Activated CD4-positive, CD25-positive, alpha-beta regulatory T cell (primary cell): ENCODE measurements at places on chromosomes 3 and 15.

DNA sequence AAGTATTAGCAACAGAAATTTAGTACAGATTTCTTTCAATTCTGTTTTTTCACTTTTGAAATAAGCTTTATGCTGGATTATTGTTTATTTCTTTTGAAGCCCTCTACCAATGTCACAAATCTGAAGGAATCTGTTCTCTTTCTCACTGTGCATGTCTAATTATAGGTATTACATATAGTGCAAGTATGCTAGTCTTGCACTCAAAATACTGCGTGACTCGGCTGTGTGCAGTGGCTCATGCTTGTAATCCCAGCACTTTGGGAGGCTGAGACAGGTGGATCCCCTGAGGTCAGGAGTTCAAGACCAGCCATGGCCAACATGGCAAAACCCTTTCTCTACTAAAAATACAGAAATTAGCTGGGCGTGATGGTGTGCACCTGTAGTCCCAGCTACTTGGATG is 95.8 kb upstream of the PLAAT1 start:
- no peak for DNase-seq

DNA sequence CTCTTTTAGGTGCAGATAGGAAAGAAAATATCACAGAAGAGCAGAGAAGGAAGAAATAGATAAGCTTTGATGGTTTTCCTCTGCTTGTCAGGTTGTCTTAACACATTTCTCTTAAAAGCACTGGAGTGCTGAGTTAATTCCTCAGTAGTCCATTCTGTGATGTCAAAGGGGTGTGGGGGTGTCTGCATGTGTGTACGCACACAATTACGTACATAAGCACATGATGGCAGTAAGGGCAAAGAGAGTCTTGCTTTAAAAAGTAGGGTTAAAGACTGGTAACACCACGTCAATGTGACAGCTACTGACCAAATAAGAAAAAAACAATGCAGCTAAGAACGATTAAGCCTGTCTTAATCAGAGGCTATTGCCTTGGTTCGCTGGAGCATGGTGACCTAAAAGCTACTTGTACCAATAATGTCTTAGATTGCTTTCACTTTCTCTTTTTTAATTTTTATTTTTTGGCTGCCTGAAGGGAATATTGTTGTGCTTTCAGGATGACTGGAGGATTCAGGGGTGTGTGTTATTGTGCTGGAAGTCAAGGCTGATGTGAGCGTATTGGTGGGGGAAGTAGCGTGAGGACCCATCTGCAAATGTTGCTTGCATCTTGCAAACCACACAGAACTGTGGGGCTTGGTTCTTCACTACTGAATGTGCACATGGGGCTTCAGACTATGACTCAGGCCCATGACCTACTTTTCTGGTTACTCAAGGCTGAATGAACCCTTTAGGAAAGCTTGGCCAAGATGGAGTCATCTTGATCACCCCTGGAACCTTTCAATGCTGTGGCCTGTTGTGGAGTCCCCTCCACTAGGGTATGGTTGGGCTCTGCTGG is 417.8 kb upstream of the TPM1 start:
- no peak for DNase-seq

DNA sequence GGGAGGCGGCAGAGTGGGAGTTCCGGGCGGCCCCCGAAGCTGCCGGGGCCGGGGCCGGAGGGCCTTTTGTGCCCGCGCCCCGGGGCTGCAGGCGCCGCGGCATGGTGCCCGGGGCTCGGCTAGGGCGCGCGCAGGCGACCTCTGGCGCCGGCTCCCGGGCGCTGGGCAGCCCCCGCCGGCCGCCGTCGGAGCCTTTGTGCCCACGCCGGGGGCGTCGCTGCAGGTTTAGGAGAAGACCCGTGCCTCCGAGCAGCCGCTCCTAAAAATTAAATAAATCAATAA is 299 bp downstream of the PAQR9 start:
- DNase-seq = no peak

- DNase-seq = no peak
These were observed 284.8 kb upstream of the CFAP20DC start for GRCh38 chr3:59334585-59334984.

- DNase-seq = no peak
These were observed 3.9 kb downstream of the UNC13C start for GRCh38 chr15:53982071-53982680.

DNA sequence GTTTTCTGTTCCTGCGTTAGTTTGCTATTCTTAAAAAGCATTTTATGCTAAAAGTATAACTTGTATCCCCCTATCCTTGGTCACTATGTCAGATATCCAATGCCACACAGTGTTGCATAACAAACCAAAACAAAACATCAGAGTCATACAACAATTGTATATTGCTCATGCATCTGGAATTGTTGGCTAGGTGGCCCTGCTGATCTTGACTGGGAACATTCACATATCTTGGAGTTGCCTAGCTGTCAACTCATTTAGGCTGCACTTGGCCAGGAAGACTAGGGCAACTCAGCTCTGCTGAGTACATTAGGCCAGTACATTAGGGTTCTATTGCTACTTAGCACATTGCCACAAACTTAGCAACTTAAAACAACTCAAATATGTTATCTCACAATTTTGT is 706.5 kb upstream of the UBE2E2 start:
- no peak for DNase-seq

- DNase-seq = no peak
These were observed 397.4 kb upstream of the TMCO5A start for GRCh38 chr15:37536967-37537605.

- DNase-seq = no peak
These were observed 66.1 kb upstream of the GLCE start for GRCh38 chr15:69094124-69094921.

GRCh38 chr3:16496408-16497222 is 16.9 kb downstream of the RFTN1 start:
- no peak for DNase-seq

- no peak for DNase-seq
These were observed 47.7 kb upstream of the INSYN1 start for GRCh38 chr15:73800662-73801345.

DNA sequence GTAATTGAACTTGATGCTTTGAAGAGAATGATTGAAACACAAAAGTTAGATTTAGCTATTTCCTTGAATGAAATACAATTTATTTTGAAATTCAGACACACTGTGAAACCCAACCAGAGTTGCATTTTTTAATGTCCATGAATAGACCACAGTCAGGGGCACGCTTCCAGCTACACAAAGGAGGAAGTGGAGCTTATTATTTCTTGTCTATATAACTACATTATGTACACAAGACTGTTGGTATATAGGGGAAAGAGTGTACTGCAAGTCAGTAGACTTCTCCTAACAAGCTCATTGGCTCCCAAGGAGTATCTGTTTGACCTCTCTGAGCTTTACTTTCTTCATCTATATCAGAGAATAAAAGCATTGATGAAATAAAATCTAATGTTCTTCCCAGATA is 326.2 kb downstream of the RYR3 start:
- no peak for DNase-seq

DNA sequence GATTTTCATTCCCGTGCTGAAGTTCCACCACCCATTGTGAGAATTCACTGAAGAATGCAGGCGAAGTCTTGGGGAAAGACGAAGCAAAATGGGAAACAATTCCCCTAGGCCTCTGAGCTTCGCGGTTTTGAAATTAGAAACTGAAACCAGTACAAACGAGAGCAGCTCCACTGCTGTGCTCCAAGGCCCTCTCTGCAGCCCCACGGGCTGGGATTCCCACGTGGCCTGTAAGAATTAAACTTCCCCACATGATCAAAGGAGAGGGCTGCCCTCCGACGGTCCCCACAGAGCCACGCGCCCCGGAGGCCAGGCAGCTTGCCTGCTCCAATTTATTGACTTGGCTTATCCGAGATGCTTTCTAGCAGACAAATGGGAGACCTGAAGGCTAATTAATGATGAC is 144.0 kb downstream of the GREM1 start:
- no peak for DNase-seq

- DNase-seq = no peak
These were observed 115.9 kb downstream of the VPS8 start for GRCh38 chr3:184927796-184928315.

DNA sequence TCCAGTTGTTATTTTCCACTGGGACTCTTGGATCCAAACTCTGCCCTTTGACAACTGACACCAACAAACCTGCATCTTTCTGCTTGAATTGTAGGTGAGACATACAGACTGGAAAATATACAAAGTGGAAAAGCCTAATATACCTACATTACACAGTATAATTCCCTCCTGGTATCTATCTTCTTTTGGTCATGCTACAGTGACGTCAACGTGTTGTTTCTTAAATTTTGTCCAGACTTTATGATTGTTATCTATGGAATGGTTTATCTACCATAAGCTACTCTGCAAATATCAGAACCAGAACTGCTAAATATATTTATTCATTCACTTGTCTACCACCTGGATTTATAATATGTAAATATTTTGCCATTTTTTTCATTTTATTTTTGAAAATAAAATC is 264.3 kb upstream of the ZPLD1 start:
- DNase-seq = no peak

GRCh38 chr3:65558826-65559225 is 479.9 kb downstream of the MAGI1 start:
- no peak for DNase-seq

DNA sequence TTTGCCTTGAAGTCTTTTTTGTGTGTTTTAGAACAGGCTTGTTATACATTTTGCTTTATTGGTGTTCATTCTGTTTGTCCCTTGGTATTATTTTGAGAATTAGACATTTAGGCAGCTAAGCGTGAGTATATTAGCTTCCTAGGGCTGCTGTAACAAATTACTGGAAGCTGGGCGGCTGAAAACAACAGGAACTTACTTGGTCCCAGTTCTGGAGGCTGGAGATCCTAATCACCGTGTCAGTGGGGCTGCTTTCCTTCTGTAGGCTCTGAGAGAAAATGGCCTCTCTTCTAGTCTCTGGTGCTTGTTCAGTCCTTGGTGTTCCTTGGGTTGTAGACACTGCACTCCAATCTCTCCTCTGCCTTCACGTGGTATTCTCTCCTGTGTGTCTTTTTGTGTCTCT is 142.3 kb downstream of the KLHL25 start:
- DNase-seq = no peak

DNA sequence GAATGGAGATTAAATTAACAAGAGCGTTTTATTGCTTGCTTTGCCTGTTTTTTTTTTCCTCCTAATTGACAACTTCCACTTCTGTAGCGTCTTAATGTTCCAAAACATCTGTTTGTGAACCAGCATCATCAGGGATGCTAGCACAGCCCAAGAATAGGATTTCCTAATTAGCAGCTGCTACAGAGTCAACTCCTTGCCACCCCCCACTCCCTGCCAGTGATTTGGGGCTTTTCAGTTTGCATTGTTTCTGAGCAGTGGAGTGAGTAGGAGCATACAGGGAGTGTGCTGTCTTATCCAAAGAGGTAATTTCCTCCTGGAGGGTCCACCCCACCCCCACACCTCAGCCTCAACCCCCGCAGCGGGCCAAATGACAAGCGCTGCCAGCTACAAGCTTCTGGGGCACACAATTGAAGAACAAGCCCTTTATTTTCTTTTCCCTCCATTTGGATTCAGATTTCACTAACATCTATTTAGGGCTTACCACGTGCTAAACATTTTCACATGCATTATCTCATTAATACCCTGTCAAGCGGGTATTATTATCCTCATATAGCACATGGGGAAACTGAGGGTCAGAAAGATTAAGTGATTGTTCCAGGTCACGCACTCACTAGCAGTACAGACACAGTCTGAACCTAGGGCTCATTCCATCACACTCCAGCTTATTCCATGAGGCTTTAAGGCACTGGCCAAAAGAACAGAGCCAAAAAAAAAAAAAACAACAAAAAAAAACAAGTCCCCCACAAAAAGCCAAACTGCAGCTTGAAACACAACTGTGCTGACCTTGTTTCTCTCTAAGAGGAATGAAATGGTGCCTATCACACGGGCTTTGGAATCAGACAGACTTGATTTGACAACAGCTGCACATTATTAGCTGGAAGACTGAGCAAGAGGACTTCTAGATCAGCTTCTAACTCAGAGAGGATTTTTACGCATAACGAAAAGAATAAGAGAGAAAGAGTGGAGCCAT is 16.4 kb downstream of the HEG1 start:
- DNase-seq = no peak

GRCh38 chr15:35465783-35466182 is 80.2 kb downstream of the DPH6 start:
- DNase-seq = no peak

- DNase-seq = no peak
These were observed 24.6 kb upstream of the SRP14 start for GRCh38 chr15:40063563-40064011.

DNA sequence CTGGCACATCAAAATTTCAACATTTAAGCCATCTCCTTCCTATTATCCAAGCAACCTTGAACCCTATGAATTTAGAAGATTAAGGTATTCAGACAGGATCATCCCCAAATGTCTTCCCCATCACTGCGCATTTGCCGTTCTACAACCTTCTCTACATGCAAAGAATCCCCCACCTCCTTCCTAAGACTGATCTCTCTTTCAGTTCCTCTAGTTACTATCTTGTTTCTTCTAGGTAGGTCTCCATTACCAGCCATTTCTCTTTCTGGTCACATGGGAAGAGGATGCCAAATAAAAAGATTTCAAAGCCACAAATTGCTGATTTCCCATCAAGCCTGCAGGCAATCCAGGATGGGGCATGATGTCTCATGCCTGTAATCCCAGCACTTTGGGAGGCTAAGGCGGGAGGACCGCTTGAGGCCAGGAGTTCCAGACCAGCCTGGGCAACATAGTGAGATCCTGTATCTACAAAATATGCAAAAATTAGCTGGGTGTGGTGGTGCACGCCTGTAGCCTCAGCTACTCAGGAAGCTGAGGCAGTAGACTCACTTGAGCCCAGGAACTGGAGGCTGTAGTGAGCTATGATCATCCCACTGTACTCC is 29.7 kb upstream of the MTMR10 start:
- no peak for DNase-seq

DNA sequence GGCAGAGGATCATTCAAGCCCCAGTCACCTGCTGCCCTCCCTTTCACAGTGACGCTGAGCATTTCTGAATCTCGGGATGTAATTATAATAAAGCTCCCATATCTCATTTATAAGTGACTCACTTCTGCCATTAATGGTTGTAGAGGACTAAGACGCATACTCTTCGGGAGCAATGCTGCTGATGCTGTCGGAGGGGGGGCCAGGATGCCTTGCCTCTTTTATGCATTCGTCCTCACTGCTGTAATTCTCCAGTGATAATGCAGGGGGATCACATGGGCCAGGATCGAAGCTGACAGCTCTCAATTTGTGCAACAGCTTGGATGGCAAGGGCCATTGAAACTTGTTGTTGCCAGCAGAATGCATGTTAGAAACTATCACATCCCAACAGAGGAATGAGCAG is 3.1 kb downstream of the HRH1 start:
- DNase-seq = no peak

GRCh38 chr3:195105389-195105788 is 165.6 kb downstream of the XXYLT1 start:
- no peak for DNase-seq

- no peak for DNase-seq
These were observed 614.4 kb upstream of the NR2F2 start for GRCh38 chr15:95715906-95716656.

DNA sequence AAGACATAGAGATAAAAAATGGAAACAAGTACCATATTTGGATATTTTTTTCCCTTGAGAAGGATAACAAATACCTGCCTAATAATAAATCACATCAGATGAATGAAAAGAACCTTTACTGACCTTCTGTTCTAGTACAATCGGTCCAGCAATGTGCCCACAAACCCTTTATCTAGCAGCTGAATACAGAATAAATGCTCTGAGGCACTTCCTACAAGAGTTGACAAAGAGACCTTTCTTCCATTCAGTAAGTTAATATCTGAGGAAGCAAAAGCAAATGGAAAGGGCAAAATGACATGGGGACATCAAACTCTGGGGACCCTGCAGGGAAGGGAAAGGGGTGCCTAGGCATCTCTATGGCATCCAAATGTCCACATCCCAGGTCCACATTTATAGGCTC is 115.8 kb downstream of the NEK10 start:
- no peak for DNase-seq

GRCh38 chr15:69126054-69126469 is 34.4 kb upstream of the GLCE start:
- DNase-seq = no peak
